A549 treated with Mapracorat at 1 μM for 4 hours (cell line): ENCODE measurements at places on chromosomes 3 and 15. TPM values are rescaled to one million over a fixed set of nuclear protein-coding genes. Genes with fewer than 3 reads are reported as not detected.

ZNF662 gene
- total RNA-seq, result not detected in 5 replicates

ERC2 gene
- total RNA-seq, result 0.34 TPM in 1 of 5 replicates, not detected in the others

COL6A5 gene
- 0.05 TPM in 1 of 5 replicates, not detected in the others for total RNA-seq

NPAP1 gene
- not detected in 5 replicates for total RNA-seq

WWTR1 gene
- total RNA-seq, result 136 to 167 TPM (median 150 TPM) in 5 replicates

HACD3 gene
- 125 to 146 TPM (median 143 TPM) in 5 replicates for total RNA-seq

GOLGA8T gene
- total RNA-seq, result 0.80 to 2.0 TPM (median 1.6 TPM) in 5 replicates

XCR1 gene
- not detected in 5 replicates for total RNA-seq

IQCF5 gene
- total RNA-seq, result not detected in 5 replicates

SEMA3F gene
- total RNA-seq, result 11.5 to 17.8 TPM (median 16.4 TPM) in 5 replicates

SLC28A2 gene
- not detected in 5 replicates for total RNA-seq

CFAP100 gene
- not detected in 5 replicates for total RNA-seq

CCDC13 gene
- 0.30 to 0.74 TPM (median 0.41 TPM) in 5 replicates for total RNA-seq

PLAAT1 gene
- total RNA-seq, result 0.17 TPM in 1 of 5 replicates, not detected in the others

OR5K2 gene
- total RNA-seq, result not detected in 5 replicates

SPINT1 gene
- 0.59 to 1.2 TPM (median 0.91 TPM) in 5 replicates for total RNA-seq

PFN2 gene
- 143 to 173 TPM (median 152 TPM) in 5 replicates for total RNA-seq

BOC gene
- total RNA-seq, result 4.6 to 6.3 TPM (median 5.7 TPM) in 5 replicates

CD200R1 gene
- total RNA-seq, result not detected in 5 replicates

CAMK2N2 gene
- total RNA-seq, result 0.86 to 1.9 TPM (median 1.6 TPM) in 5 replicates

ILDR1 gene
- not detected in 5 replicates for total RNA-seq

MTFMT gene
- 22.3 to 28.2 TPM (median 26.6 TPM) in 5 replicates for total RNA-seq

ZKSCAN7 gene
- not detected in 5 replicates for total RNA-seq

GABRR3 gene
- not detected in 5 replicates for total RNA-seq
